Omental fat pad (tissue), 4 donors: ENCODE measurements at places on chromosomes 1 and 21. TPM values are rescaled to one million over a fixed set of nuclear protein-coding genes. Genes with fewer than 3 reads are reported as not detected.

DNA sequence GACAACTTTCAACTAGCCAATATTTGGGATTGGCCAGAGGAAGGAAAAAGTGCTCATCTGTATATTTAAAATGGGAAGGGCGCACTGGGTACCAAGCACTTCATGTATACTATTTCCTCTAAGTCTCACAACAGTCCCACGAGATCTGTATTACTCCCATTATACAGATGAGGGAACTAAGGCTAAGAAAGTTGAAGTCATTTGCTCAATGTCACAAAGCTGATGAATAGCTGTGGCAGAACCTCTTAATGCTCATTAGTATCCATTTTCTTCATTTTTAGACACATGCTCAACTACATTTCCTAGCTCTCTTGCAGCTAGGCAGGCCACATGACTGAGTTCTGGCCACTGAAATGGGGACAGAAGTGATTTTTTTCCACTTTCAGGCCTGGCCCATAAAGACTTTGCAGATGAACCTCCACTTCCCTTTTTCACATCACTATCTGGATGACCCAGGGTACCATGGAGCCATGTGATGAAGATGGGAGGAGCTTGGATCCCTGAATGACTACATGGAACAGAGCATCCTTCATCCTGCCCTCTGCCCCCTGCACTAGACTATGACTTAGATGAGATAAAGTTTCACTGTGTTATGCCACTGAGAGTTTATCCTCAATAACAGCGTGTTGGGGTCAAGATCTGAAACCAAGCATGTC lies 31.8 kb downstream of the ATF3 start:
- no peak for DNase-seq

DNA sequence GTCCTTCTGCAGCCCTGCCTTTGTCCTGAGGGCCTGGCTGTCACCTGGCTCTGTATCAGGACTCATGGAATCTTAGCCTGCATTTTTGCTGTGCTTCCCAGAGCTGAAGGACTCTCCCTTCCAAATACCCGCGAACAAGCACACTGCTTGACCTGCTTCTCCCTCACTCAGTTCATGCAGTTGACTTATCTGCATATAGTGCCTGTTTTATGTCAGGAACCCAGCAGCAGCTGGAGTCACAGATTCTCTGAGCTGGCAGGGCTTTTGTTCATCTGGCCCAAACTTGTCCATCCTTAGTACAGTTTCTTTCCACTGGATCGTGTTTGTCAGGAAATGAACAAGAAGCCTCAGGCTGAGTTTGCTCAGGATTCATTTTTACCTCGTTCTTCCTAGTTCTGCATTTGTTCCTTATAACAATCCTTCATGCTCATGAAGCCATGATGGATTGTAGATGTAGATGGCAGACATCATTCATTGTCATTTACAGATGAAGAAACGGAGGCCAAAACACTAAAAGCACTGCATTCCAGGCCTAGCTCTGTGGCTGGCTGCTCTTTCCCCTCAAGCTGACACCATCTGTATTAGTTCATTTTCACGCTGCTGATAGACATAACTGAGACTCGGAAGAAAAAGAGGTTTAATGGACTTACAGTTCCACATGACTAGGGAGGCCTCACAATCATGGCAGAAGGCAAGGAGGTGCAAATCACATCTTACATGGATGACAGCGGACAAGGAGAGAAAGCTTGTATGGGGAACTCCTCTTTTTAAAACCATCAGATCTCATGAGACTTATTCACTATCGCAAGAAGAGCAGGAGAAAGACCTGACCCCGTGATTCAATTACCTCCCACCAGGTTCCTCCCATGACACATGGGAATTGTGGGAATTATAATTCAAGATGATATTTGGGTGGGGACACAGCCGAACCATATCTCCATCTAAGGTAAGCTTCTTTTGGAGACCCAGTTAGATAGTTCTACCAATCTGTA lies 150.9 kb downstream of the HIVEP3 start:
- no peak for DNase-seq

DNA sequence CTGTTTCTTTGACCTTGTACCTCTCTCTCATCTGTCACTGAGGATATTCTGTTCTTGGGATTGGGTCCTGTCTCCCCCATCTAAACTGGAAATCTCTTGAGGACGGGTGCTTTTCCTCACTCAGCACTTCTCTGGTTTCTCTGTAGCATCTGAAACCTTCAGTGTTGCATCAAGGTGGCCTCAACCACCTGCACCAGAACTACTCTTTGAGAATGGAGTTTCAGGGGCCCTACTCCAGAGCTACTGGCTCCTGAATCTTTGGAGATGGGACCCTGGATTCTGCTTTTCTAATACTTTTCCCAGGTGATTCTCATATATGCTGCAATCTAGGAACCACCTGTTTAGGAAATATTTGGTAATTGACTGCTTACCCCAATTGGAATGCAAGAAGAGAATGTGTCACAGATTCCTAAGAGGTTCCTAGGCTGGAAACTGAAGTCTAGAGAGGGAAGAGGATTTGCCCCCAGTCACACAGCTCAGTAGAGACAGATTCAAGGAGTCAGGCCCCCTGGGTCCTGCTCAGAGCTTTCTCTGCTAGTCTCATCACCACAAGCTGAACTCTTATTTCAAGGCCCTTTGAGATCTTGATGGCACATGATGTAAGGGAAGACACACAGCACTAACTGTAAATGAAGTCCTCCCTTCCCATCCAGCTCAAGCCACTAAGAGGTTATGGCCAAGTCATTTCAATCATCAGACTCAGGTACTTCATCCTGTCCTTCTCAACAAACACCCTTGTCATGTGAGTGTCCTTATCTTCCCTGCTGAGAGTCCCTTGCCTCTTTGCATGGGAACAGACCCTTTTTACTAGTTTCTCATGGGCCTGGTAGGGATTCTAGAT lies 48.7 kb downstream of the EIF2D start:
- DNase-seq = no peak

- no peak for DNase-seq
Observed at GRCh38 chr1:10716840-10717239, 79.6 kb downstream of the CASZ1 start.

DNA sequence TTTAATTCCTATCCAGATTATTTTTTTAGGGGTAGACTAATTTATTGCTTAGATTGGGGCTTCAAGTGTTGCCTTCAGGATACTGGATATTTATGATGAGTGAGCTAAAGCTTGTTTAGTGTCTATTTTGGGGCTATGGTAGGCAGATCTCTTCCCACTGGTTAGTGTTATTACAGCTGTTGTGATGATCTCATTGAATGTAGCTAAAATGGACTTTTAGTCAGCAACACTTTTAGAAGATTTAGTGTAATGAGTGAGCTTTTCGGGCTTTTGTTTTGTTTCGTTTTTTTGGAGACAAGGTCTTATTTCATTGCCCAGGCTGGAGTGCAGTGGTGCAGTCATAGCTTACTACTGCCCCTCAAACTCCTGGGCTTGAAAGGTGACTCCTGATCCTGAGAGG lies 14.2 kb downstream of the THRAP3 start:
- DNase-seq = no peak

DNA sequence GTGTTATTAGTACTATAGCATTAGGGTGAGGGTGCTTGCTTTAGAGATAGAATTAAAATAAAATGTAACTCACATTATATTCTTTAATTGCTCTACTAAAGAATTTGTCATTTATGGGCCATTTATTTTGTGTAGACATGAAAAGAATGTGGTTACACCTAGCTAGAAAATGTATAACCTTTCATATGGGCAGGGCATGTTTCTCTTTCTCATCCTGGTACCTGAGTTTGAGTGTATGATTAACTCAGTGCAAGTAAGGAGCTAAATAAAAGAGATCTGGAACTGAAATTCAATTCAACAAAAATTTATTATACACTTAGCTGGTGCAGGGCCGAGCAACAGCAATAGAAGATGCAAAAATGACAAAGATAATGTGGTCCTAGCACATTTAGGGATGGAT lies 47.4 kb downstream of the MAP3K7CL start:
- DNase-seq = no peak

- DNase-seq = no peak
Observed at GRCh38 chr1:96651517-96651916, 70.1 kb upstream of the PTBP2 start.

DNA sequence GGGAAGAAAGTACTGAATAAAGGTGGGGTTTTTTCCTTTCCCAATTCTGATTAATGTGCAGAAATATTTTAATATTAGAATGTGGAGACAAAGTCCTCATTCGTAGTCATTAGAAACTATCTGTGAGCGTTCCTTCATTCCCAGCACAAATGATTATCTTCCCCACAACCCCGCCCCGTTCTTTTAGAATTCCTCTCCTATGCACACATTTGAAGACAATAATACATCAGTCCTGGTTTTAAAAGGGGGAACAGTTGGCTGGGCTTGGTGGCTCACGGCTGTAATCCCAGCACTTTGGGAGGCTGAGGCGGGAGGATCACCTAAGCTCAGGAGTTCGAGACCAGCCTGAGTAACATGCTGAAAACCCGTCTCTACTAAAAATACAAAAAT lies 876 bp downstream of the ALDH9A1 start:
- no peak for DNase-seq

DNA sequence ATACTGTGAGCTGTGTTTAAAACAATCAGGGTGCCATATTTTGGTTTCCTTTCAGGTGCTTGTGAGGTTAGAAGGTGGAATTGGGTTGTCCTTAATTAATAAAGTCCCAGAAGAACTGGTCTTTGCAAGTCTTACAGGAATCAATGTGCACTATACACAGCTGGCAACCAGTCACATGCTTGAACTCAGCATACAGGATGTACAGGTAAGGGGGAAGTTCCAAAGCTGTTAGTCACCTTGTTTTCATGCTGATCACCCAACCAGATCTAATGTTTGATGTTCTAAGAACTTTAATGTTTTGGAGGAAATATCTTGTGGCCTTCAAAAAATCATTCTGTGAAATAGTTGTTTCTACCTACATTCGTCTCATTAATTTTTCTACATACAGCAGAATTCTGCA lies 156.3 kb downstream of the VPS13D start:
- DNase-seq = no peak

The UBE2U gene
- total RNA-seq = not detected

The PLA2G2D gene
- total RNA-seq = not detected

The GSTM1 gene
- total RNA-seq = not detected

The CENPF gene
- total RNA-seq = 1.0 TPM
